ENCODE measurements at places on chromosomes 11 and 22.

GRCh38 chr22:19663286-19663815 is 51.0 kb upstream of the SEPTIN5 start:
- DNase-seq, result peak; percentile 71

DNA sequence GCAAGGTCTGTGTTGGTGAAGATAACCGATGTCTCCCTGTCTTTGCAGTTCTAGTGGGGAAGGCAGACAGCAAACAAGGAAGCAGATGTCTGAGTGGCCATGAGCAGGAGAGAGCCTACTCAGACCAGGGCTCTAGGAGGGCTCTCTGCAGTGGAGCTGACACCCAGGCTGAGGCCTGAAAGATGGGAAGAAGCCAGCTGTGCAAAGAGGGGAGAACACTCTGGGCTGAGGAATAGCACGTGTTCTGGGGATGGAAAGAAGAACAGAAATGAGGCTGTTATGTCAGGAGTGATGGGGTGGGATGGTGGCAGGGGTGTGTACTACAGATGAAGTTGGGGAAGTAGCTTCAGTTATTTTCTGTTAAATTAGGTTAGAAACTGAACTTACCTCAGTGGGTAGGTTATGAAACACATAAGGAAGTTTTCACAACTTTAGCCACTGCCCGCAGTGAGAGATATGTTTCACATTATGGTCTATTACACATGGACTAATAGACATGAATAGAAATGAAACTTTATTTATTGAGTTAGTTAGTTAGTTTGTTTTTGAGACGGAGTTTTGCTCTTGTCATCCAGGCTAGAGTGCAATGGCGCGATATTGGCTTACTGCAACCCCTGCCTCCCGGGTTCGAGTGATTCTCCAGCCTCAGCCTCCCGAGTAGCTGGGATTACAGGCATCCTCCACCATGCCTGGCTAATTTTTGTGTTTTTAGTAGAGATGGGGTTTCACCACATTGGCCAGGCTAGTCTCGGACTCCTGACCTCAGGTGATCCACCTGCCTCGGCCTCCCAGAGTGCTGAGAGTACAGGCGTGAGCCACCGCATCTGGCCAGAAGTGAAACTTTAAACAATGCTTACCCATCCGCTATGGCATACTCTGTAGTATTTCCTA is 7.8 kb downstream of the DCPS start:
- DNase-seq, result no peak

DNA sequence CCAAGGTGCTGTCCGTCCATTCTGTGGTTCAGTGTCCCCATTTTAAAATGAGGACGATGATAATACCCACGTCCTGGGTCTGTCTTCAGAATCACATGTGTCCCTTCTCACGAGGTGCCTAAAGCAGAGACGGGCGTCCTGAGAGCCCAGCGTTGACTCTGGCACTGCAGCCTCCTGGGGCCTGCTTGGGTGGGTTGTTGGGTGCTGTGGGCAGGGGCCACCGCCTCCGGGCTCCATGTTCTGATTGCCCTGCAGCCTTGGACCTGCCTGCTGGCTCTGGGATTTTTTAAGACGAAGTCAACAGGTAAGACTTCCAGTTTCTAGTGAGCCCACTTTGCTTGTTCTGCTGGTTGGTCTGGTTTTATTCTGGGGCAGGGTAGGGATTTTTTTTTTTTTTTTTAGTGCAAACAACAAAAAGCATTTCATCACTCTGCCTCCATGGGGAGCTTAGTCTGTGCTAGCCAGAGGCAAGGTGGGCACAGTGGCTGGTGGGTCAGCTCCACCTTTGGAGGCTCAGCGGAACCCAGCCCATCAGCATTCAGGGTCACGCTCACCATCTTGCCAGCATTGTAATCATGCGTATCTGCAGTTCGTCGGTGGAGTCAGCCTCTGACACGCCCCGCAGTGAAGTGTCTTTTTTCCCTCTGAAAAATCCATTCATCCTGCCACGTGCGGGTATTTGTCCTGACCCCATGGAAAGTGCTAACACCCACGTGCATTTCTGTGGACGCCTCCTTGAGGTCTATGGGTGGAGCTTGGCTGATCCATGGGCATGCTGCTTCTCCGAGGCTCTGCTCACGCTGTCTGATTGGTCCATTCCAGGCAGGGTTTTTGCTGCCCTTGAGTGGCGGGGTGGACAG is 28.3 kb downstream of the NADSYN1 start:
- DNase-seq, result no peak

DNA sequence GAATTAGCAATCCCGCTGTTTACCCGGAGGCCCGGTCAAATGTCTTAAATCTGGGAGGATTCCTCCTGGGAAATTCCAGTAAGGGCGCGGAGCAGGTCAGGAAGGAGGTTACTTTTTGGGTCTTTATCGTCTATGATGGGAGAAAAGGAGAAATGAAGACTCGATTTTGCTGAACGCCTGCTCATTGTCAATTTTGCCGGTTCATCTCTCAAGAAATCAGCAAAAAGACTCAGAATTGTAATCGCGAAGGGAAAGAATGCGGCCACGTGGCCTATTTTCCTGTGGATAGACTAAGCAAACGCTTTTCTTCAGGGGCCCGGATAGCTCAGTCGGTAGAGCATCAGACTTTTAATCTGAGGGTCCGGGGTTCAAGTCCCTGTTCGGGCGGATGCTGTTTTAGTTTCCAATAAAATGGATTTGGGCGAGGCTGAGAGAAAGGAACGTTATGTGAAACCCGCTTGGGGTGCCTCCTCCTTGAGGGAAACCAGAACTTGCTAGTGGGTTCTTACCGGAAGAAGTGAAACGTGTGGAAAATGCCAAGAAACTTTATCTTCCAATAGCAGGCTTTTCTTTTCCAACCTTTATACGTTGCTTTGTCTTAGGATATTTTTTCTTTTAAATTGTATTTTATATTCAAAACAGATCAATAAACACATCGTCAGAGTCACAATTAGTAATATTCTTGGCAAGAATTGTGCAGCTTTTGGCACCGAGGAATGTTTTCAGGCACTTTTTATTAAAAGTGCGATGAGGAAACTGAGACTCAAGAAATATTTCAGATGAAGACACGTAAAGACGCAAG is 45.0 kb downstream of the OR4D9 start:
- DNase-seq, result peak; percentile 49

GRCh38 chr22:34776817-34777216 is 289.1 kb upstream of the ISX start:
- DNase-seq, result no peak
